ENCODE measurements at places on chromosomes 2 and 18.
A peak's percentile ranks its signal among the peaks of the same experiment; 100 is the strongest.

DNA sequence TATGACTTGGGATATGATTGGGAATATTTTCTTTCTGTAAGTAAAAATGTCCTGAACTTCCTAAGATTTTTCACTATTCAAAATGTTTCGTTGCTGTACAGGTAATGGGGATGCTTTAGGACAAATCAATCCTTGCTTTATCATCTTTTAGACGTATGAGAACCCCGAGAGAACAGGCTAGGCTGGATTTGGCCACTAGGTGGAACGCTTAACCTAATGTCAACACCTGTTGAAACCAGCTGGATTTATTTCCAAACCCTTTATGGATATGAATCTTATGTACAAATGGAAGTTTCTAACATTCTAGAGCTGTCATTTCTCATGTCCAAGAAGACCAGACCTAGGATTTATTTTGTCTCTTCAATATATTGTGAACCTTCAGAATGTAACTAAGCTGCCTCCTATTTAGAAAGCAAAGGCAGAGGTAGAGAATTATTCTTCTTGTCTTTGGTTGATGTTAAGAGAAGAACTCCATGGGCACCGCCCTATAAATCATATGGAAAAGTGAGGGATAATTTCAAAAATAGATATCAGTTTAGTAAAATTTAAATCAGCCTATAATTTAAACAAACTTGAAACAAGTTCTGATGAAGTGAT is 96.7 kb downstream of the PMAIP1 start:
- peak; percentile 66 for DNase-seq

GRCh38 chr18:46574000-46574742 is 82.8 kb downstream of the LOXHD1 start:
- DNase-seq = no peak

GRCh38 chr2:3956892-3957291 is 253.5 kb downstream of the DCDC2C start:
- DNase-seq = no peak

- no peak for DNase-seq
Measured at GRCh38 chr2:53813151-53813550, 26.3 kb downstream of the ERLEC1 start.

DNA sequence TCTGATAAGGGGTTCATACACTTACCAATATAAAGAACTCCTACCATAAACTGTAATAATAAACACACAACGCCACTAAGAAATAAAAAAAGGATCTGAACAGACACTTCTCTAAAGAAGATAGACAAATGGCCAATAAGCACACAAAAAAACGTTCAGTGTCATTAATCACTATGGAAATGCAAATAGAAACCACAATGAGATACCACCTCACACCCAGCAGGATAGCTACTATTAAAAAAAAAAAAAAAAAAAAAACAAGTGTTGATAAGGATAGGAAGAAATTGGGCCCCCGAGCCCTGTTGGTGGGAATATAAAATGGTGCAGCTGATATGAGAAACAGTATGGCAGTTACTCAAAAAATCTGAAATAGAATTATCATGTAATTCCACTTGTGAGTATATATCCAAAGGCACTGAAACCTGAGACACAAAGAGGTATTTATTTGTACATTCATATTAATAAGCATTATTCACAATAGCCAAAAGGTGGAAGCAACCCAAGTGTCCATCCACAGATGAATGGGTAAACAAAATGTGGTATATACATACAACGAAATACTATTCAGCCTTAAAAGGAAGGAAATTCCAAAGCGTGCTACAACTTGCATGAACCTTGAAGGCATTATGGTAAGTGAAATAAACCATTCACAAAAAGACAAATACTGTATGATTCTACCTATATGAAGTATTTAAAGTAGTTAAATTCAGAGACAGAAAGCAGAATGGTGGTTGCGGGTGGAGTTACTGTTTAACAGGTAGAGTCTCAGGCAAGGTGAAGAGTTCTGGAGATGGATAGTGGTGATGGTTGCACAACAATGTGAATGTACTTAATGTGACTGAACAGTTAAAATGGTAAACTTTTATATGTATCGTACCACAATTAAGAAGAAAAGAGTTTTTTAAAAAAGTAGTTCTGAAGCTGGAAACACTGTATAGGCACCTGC is 17.9 kb downstream of the REV1 start:
- no peak for DNase-seq

DNA sequence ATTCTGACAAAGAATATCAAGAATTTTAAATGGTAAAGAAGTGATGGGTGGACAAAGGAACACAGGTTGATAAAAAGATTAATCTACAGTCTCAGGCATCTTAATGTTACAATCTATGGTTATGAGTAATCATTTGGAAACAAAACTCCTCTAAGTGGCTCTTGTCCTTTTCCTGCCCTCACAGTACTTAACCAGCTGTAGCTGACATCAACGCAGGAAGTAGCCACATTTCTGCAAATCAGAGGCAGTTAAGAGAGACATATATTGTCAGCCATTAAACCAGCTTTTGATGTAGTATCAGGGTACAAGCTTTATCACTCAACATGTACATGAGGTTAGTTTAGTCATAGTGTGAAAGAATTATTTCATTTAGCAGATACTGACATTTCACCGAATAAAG is 244.6 kb downstream of the NR4A2 start:
- no peak for DNase-seq

DNA sequence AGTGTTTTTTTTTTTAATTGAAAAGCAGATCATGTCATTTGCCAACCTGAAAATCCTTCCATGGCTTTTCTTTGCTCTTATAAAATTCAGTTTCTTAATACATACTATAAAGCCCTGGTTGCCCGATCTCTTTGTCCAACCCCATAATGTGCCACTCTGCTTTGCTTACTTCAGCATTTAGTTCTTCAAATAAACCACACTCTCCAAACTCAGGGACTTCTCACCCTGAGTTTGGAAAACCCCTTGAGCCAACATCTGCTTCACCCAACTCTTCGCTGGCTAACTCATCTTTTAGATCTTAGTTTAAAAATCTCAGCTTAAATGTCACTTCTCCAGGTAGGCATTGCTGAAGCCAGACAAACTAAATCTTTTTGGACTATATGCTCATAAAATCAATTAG is 1.3 kb upstream of the STAT1 start:
- DNase-seq = no peak

GRCh38 chr2:238875101-238875470 is 27.2 kb downstream of the TWIST2 start:
- peak; percentile 78 for DNase-seq

- no peak for DNase-seq
Measured at GRCh38 chr2:86776532-86776931, 14.2 kb downstream of the CD8A start.

GRCh38 chr18:9975658-9976057 is 61.8 kb downstream of the VAPA start:
- no peak for DNase-seq

- DNase-seq = no peak
Measured at GRCh38 chr18:57737400-57738060, 65.6 kb downstream of the ATP8B1 start.

GRCh38 chr2:40367652-40368051 is 84.2 kb downstream of the SLC8A1 start:
- DNase-seq = no peak

DNA sequence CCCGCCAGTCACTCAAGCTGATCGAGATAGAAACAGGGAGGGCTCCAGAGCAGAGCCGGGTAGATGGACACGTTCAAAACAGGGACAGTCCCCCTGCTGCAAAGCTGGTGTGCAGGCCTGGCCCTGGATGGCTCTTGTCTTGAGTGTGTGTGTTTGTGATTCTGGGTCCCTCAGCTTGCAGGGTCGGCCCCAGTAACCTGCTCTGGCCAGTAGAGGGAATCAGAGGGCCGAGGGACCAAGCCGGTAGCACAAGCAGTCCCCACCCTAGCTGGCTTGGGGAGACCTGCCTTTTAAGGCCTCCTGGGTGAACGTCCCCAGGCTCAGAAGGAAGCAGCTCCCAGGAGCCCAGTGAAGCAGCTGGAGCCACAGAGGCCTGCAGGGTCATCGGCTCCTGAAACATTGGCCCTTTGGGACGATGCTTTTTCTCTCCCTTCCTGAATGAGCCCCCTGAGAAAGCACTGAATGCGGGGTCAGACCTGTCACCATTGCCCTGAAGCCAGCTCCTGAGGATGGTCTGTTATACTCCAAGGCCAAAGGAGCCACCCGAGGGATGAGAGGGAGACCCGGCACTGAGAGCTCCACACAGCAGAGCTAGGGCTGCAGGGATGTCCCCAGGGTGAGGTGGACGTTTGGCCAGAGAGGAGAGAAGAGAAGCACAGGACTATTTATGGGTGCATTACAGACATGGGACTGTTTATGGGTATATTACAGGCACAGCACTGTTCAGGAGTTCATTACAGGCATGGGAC is 15.4 kb upstream of the MLPH start:
- DNase-seq = peak; percentile 71

DNA sequence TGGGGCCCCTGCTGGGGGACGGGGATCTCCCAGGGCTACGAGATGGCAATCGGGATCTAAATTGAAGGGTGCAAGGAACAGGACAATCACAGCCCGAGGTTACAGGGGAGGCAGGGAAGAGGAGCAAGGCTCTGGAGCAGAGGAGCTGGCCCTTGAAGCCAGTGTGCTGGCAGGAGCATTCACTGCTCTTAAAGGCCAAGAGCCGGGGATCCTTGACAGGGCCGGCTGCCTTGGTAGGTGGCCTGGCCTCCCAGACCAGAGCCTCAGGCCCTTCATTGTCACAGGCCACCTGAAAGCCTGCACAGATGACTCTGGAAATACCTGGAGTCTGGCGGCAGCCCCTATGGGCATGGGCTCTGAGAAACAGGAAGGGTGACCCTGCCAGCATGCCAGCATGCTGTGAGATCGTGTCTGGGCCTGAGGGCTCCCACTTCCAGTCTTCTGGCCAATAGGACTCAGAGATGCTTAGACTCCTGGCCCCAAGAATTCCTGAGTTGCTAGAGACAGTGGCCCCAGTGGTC is 38.7 kb downstream of the PDIA6 start:
- no peak for DNase-seq

DNA sequence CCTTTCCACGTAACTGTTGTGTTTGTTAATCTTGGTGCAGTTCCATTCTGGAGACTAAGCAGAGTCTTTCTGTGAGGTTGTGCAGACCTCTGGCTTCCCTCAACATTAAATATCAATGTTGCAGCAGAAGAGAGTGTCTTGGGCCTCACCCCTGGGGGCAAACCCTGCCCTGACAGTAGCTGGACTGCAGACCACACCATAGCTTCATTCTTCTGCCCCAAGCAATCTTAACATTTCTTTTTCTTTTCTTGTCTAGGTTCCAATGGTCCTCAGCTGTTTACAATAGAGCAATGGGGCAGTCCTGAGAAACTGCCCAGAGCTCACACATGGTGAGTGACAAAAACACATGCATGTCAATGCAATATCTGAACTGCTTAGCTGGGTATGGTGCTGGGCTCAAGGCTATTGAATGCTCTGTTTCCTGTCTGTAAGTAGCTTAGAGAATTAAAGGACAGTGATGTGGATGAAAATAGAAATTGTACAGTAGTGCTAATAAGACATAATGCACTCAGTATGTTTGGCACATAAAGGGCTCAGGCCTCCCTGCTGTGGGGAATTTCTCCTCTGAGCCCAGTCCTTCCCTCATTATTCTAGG is 237.6 kb downstream of the ALPK2 start:
- no peak for DNase-seq

GRCh38 chr2:196987649-196988364 is 61.3 kb upstream of the PGAP1 start:
- no peak for DNase-seq

GRCh38 chr18:22185273-22185672 is 15.9 kb downstream of the GATA6 start:
- no peak for DNase-seq

DNA sequence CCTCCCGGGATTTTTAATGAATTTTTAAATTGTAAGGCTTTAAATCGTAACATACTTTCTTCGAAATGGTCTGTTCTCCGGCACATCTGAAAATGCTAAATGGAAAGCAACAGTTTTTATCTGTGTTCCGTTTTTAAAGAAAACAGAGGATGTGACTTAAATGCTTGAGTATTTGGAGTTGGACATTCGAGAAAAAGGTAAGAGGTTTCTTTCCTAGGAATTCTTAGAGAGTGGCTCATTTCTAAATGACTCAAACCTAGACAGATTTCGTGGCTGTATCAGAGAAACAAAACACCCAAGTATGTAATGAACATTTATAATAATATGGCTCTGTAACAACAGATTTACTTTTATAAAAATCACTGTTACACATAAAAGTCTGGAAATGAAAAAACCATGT is 177.6 kb upstream of the CCDC68 start:
- DNase-seq = no peak

GRCh38 chr2:120398051-120398995 is 52.4 kb downstream of the INHBB start:
- no peak for DNase-seq

DNA sequence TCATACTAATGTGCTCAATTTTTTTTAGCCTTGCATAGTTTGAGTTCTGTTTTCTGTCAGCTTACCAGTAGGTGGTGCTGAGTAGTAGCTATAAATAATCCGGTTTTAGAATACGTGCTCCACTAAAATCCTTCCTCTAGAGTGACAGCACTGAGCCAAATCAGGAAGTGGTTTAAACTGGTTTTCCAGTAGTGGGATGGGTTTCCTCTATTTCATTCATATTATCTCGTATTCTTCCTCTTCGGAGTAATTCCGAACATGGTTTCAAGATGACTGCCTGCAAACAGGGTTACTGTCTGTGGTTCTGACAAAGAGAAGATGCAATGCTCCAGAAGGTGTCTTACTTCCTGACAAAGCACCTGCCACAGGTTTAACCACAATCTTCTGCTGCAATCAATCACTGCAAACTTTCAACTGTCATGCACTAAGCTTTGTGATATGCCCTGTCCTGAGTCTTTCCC is 496.9 kb upstream of the VRK2 start:
- peak; percentile 57 for DNase-seq

- DNase-seq = no peak
Measured at GRCh38 chr18:79604913-79605880, 74.4 kb upstream of the CTDP1 start.

DNA sequence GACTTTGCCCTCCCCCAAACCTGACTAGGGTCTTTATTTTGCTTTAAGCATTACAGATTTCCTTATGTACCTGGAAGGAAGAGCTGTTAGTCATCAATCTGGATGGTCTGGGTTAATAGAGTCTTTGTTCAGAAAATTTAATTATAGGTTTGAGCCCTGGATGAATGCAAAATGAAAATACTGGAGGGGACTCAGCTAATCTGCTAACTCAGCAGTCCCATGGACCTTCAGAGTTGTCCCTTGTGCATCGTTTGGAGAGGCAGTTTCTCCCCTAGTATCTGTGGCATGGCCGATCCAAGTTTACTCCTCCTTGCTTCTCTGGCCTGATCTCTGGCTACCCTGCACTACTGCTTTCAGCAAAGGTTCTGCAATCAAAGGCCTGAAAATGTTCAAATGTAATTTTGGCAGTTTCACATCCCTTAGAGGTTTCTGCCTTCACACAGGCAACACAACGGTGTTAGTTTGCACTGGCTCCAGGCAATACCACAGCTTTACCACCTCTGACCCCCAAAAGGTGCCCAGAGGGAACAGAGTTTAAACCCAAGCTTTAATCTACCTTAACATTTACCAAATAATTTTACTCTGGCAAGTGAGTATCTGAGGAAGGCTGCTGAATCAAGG is 134.3 kb downstream of the THADA start:
- DNase-seq = peak; percentile 80

DNA sequence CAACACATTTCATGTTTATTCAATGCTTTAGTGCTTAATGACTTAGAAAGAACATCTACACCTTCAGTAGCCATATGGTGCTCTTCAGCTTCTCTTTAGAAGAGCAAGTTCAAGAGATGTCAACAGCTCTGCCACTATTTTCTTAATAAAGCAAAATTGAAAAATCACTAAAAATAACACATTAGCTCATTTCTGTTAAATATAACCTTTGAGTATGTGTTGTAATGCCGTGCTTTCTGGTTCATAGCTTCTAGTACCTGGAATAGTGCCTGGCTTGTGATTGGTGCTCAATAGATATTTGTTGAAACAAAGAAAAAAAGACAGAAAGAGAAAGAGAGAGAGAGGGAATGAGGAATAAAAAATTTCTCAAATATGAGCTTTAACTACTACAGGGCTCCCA is 349.8 kb upstream of the SPRED2 start:
- no peak for DNase-seq
